ENCODE measurements at places on chromosomes 2 and 18. TPM values are rescaled to one million over a fixed set of nuclear protein-coding genes. Genes with fewer than 3 reads are reported as not detected.
A peak's percentile ranks its signal among the peaks of the same experiment; 100 is the strongest.

Gene SERPINB10
- total RNA-seq: not detected

Gene BOLL
- not detected for total RNA-seq

Gene STARD6
- total RNA-seq: 0.26 TPM

Gene ZNF638
- total RNA-seq: 118 TPM

Gene CHPF
- 139 TPM for total RNA-seq

Gene EVA1A
- 24.6 TPM for total RNA-seq

Gene LRRC30
- total RNA-seq: not detected

Gene SAG
- not detected for total RNA-seq

DNA sequence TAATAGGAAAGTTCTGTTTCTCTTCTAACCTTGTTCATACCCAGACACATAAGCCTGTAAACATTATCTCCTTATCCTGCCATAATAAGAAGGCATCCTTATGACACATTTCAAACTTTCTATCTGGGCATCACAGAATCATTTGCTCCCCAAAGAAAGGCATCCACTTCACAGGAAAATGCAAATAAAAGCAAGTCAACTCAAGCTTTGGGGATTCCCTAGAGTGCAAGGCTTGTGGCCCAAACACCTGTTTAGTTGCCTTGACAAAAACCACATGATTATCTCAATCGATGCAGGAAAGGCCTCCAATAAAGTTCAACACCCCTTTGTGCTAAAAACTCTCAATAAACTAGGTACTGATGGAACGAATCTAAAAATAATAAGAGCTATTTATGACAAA is 195.7 kb upstream of the GALNT5 start:
- no peak for DNase-seq

- no peak for DNase-seq
Measured at GRCh38 chr2:69100220-69100723, 87.3 kb downstream of the ANTXR1 start.

DNA sequence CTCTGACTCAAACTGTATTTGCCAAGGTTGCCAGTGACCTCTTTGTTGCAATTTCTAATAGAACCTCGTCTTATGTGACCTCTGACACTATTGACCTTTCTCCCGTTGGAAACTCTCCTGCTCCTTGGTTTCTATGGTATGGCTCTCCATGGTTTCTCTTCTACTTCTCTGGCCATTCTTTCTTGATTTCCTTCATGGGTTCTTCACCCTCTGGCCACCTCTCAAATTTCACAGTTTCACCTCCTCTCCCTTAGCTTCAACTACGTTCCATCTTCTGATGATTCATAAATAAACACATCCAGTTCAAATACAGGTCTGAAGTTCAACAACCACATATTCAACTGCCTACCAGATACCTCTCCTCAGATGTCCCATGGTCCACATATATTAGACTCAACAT is 109.5 kb downstream of the CACNB4 start:
- DNase-seq: no peak

GRCh38 chr2:163558251-163559021 is 177.4 kb downstream of the FIGN start:
- no peak for DNase-seq

GRCh38 chr2:38075507-38076151 is at the start of gene CYP1B1:
Gene CYP1B1 (minus strand): TSS chr2:38076151. CDS start chr2:38075388, 763 bp downstream.
- DNase-seq: no peak

GRCh38 chr2:147031897-147032296 is 812.9 kb upstream of the ACVR2A start:
- no peak for DNase-seq

- no peak for DNase-seq
Measured at GRCh38 chr2:20130160-20130560, 78.7 kb upstream of the LAPTM4A start.

GRCh38 chr18:31105733-31106132 is 3.5 kb upstream of the DSC2 start:
- DNase-seq: no peak

- no peak for DNase-seq
Measured at GRCh38 chr18:69358212-69358895, 42.3 kb upstream of the DOK6 start.

- DNase-seq: no peak
Measured at GRCh38 chr18:9380621-9381395, 46.2 kb downstream of the TWSG1 start.

- no peak for DNase-seq
Measured at GRCh38 chr2:158500333-158500732, 43.6 kb downstream of the PKP4 start.

DNA sequence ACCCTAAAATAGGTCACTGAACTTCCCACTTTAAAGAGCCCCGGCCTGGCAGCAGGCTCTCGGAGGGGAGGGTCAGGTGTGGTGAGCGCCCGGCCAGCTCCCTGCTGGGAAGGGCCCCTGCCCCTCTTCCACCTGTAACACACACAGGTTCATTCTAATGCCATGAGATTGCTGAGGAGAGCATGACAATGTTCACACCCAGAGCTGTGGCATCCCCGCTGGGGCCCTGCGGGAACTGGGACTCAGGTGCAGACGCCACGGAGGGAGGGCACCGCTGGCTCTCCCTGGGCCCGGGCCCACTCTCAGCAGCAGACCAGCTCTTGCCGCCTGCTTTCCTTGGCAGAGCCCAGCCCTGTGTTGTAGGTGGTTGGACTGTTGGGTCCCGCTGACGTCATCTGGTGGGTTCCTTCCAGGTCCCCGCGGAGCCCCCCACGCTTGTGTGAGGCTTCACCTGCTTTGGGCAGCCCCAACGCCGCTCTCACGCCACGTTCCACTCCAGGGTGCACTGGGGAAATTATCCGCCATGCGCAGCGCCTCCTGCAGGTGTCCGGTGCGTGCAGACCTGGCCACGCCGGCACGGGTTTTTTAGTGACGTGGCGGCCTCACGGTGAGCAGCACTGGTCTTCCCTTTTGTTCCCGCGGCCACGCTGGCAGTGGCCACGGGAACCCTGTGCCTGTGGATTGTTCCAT is 50.4 kb upstream of the KCNG2 start:
- DNase-seq: no peak

DNA sequence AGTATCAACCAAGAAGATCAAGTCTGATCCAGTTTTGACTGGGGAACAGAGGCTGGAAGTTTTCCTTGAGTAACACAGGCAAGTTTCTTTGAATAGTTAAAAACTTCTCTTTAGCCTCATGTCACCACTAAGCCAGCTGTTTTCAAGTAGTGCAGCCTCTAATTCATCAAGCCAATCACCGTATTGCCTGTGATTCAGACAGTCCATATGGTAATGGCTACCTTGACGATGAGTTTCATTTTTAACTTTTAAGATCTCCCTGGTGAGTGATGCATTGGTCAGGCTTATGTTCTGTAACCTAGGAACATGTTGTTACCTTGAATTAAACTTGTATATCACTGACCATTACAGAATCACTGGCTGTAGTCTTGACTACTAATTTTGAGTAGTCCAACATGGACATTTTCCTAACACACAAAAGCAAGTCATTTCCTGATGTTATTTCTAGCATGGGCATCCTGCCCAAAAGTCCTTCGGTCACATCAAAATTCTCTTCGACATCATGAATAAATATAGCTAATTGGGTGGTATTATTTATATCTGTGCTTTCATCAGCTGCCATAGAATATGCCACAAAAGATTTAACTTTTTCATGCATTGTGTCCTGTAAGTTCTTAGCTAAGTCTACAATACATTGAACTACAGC is 238.8 kb upstream of the GCFC2 start:
- peak; percentile 4 for DNase-seq

DNA sequence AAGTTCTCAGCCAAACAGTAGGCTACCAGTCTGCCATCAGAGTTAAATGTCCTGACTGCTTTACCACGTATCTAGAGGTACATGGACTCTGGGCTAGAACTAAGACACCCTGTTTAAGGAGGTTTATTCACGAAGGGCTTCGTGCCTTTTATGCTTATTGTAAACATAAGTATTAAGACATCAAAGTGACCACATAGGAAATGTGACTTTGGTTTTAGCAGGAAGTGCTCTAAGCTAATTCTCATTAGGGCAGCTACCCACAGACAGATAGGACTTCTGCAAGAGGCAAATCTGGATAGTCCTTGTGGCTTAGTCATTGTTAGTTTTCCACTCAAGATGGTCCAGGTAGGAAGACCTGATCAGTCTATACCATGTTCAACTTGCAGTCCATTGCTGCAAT is 233.3 kb upstream of the MGAT5 start:
- DNase-seq: no peak

DNA sequence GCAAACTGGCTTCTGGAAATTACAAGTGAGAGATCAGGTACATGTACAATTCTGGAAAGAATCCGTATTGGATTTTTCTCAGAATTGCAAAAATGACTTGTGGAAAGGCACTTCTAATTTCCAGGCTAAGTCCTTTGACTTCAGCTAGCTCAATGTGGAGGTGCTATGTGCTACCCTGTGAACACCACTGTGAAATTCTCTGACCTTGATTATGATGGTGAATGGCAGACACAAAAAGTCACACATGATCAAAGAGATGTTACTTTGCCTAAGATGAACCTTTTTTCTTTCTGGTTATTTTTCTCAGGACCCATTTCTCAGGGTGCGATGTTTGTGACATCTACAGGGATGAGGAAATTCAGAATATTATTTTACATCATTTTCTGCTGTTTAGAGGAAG is 856.6 kb upstream of the VRK2 start:
- no peak for DNase-seq

- no peak for DNase-seq
Measured at GRCh38 chr2:28607730-28608499, 112.1 kb downstream of the PLB1 start.

DNA sequence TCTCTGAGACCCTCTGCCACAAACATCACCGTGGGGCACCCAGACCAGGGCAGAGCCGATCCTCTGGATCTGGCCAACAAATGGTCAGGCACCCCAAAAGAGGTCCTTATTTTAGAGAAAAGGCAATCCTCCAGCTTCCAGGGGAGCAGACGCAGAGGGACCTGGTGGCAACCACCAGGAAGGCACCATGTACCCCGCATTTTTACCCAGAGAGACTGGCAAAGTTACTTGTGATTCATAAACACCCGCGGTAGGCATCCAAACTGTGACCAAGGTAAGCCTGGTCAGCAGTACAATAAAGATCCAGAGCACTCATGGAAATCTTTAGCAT is 10.5 kb downstream of the LIMS2 start:
- DNase-seq: no peak

- no peak for DNase-seq
Measured at GRCh38 chr2:102042196-102043081, 50.7 kb downstream of the IL1R2 start.

DNA sequence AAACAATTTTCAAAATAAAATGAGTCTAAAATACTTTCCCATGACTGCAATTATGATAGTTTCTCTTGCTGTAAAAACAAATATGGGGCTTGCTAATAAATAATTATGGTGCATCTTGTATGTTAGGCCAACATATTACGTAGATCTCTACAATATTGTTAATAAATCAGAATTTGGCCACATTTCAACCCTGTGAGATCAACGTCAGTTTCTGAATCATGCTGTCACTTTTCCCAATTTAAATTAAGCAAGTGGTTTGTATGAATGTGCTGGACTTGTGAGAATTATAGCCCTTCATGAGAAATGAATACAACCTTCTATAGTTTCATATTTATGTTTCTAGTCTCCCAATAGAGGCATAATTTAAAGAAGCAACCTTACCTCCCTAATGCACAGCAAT is 808.9 kb downstream of the SUCLG1 start:
- DNase-seq: no peak

GRCh38 chr2:26846334-26847306 is 1.3 kb upstream of the DPYSL5 start:
- DNase-seq: peak; percentile 65

Measured in A172 (cell line).